Stimulated activated CD4-positive, alpha-beta T cell treated with anti-CD3 and anti-CD28 coated beads, Interleukin-15, amount 100 ng/mL, for 24 hours (primary cell): ENCODE measurements at places on chromosomes 6 and 20.

GRCh38 chr6:14196026-14196425, 78.5 kb downstream of the CD83 start:
- DNase-seq: no peak

DNA sequence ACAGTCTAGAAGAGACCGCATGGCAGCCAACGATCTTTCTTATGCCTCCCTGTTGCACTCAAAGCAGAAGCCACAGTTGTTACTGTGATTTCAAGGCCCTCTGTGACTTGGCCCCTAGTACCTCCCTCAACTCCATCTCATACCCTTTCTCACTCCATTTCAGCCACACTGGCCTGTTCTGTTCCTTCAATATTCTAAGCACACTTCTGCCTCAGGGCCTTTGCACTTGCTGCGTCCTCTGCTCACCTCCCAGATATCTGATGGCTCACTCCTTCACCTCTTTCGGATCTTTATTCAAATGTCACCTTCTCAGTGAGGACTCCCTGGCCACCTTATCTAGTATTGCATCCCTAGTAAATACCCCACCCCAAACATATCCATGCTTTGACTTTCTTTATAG, 29.4 kb upstream of the CCN6 start:
- DNase-seq: no peak

DNA sequence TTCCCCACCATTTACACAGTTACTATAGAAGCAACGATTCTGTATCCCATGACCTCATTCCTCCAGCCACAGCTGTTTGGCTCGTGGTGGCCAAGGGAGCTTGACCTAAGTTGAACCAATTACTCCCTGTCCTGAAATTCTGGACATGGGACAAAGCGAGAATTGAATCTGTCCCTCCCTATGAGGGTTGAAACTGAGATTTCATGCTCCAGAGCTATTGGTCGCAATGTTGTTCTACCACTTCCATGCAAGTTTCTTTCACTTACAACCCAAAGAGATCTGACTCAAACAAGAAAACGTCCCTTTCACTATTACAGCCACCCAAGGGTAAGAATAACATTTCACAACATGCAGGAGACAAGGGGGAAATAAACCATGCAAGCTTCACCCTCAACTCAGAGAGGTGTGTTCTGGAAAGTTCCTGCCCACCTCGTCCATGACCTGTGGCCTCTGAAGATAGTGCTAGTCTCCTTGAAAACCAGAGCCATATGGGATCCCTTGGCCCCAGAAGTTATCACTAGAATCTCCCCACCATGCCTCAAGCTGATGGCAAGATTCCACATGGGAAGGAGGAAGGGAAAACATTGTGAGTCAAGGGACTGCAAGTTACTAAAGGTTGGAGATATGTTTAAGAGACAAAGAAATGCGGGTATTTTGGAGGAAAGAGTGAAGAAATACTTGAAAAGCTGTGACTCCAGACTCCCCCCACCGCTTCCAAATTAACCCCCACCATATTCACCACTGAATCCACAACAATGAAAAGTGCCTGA, 74.5 kb upstream of the SRSF6 start:
- no peak for DNase-seq

DNA sequence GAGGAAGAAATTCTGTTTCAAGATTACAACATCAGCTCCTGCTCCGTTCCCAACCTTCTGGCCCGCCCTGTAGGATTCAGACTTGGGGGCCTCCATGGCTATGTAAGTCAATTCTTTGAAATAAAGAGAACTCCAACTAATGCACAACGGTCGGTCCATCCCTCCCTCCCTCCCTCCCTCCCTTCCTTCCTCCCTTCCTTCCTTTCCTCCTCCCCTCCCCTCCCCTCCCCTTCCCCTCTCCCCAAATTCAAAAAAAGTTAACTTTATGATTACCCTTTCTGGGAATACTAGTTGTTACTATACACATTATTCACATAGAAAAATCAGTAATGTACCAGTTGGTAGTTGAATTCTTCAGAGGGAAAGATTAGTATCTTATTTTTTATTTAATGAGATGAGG, 179.7 kb upstream of the AGPAT4 start:
- no peak for DNase-seq

DNA sequence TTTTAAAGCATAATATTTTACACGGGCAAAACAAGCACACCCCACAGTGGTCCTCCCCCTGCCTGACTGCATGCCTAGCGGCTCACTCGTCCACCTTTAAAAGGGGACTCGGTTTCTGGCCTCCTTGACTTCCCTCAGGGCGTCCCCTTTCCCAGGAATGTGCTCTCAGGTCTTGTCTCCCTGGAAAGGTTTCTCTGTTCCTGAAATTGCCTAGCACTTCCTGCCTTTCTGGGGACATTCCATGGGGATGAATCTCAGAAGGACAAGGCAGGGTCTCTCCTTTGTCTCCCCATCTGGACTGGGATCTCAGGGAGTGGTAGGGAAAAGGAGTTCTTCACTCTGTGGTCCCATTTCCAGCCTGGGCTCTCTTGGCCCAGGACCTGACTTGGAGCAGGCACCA, 4.9 kb downstream of the TCF15 start:
- DNase-seq: no peak

- DNase-seq: no peak
These were observed 257.7 kb upstream of the STXBP5 start for GRCh38 chr6:146946559-146946958.

DNA sequence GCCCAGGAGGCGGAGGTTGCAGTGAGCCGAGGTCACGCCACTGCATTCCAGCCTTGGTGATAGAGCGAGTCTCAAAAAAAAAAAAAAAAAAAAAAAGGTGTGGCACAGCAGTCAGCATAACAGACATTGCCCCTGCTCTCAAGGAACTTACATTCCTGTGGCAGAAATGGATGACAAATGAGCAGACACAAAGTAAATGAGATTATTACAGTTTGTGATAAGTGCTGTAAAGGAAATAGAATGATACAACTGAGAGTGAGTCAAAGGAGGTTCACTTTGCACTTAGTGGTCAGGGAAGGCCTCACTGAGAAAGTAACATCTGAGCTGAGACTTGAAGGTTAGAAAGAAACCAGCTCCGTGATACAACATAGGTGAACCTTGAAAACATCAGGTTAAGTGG, 36.4 kb downstream of the CEP250 start:
- no peak for DNase-seq

DNA sequence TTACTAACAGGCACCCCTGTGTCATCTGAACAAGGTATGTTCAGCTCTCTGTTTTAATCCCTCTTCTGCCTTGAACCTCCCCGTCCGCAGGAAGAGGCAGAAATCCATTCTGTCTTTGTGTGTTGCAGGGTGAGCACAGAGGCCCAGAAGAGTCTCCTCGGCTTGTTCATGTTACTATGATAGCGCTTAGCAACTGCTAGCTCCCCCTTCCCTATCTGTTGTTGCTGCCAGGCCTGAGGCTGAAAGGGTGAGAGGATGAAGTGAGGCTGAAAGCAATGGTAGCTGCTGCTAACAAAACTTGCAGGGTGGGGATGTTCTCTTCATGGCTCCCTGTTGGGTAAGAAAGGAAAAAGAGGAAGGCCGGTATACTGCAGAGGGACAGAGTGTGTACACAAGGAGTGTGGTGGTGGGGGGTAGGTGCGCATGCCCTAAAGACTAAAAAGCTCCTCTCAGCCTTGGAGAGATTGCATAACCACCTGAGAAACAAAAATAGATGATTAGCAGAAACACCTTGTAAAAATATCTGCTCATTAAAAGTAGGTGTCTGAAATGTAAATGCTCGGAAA, 55.2 kb upstream of the CITED2 start:
- no peak for DNase-seq

- no peak for DNase-seq
These were observed 569.9 kb downstream of the BCKDHB start for GRCh38 chr6:80676386-80676785.

DNA sequence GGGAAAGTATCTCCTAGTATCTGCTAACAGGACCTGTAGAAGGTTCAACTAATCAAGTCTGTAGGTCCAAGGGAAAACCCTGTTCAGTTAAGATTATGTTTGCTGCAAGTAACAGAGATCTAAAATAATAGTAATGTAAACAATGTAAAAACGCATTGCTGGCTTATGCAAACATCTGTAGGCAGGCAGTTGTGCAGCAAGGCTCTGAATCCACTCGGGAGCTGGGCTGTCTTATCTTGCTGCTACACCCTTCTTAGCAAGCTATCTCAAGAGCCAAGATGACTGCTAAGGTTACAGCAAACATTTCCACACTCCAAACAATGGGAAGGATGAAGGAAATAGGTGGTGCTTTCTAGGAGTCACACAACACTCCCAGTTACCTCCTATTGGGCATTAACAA, 397.3 kb upstream of the NRSN1 start:
- no peak for DNase-seq

DNA sequence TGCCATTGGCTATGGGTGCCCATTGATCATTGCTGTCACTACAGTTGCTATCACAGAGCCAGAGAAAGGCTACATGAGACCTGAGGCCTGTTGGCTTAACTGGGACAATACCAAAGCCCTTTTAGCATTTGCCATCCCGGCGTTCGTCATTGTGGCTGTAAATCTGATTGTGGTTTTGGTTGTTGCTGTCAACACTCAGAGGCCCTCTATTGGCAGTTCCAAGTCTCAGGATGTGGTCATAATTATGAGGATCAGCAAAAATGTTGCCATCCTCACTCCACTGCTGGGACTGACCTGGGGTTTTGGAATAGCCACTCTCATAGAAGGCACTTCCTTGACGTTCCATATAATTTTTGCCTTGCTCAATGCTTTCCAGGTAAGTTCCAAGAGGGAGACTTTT, 16.4 kb downstream of the ADGRF4 start:
- DNase-seq: no peak

DNA sequence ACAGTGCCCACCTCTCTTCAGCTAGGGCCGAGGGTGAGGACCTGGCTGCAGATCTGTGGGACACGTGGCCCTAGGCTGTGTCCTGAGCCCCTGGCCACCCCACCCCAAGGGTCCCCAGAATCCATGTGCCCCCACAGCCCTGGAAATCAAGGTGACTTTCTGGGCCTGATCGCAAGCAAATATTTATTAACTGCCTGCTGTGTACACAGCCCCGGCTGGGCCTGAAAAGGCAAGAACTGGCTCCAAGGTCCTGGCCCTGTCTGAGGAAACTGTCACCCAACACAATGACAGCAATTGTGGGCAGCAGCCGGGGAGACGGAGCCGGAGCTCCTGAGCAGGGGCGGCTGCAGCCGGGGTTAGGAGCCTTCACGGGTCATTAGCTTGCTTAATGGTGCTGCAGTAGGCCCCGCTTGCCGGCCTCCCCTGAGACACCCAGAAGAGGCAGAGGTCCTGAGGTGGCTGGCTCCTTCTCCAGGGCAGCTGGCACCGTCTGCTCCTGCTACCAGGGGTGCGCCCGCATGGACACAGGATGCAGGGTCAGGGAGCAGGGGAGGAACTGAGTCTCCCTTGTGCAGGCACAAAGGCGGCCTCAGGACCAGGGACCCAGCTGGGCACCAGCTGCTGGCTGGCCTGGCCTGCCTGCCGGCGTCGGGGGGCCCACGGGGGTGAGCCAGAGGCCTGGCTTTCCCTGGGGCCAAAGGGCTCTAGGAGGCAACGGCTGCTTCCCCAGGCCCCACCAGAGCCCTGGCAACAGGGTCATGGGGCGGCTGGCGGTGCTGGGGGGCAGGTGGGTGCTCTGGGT, 24.1 kb downstream of the NPEPL1 start:
- no peak for DNase-seq

DNA sequence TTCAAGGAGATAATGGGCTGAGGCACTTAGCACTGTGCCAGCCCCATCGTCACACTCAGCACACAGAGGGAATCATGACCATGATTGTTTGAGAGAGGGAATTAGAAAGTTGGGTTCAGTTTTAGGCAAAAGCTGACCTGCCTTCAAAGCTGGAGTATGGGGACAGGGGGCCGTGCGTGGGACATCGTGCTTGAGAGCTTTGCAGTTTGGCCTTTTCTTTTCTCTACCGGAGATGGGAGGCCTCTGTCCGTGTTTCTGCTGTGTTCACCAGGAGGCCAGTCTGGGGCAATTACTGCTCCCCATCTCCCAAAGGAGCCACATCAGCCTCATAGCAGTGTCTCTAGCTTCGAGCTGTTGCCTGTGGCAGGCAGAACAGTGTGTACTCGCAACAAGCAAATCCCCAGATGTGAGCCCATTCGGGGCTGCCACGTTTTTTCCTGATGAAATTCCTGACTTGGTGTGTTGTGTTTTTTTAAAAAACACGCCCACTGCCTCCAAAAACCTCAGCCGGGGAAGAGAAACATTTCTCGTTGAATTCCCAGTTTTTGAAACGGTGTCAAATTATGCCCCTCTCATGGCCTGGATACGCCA, 20.2 kb downstream of the EYA2 start:
- DNase-seq: no peak

DNA sequence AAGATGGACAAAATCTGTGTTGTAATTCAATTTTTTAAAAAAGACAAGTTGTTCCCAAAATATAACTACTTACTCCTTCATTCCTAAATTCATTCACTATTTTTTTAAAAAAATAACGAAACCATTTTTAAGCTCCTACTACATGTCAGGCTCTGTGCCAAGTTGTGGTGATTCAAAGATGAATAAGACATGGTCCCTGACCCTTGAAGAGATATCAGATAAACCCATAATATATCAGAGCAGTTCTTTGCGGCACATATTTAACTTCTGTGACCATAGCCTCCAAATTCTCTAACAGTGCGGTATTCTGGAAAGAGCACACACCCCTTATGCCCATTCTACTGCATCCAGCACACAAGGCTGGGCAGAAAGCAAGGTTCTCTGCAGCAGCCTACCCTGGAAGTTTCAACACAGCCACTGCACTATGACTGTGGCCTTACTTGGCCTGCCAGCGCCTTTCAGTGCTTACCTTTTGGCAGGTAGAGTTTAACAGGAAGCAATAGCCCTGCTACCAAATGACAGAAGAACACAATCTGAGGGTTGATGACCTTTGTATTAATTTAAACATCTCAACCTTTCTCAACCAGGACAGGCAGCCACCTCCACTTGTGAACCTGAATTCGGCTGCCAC, 406.5 kb downstream of the BTBD9 start:
- no peak for DNase-seq
